Activated T-cell treated with anti-CD3 and anti-CD28 coated beads for 4 hours (primary cell): ENCODE measurements at places on chromosomes 7 and 10.

DNA sequence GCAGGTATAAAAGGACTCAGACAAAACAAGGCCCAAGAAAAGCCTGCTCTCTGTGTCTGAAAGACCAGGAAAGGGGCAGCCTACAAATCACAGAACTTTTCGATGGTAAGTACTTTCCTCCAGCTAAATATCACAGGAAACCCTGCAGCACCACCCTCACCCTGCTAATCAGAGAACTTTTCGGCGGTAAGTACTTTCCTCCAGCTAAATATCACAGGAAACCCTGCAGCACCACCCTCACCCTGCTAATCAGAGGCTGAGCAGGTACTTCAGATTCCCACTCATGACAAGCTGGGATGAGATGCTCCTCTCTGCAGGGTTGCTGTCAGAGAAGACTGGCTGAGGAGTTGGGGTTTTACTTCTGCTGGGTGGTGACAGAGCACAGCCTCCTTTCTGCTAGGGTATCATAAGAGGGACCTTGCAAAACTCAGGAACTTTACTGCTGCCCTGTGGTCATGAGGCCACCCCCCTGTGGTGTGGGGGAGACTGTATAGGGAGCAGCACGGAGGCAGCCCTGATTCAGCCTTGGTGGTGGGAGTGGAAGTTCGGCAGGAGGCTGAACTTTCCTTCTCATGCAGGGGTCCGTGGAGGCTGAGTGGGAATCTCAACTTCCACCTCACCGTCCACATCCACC lies 7.2 kb downstream of the WDR37 start:
- DNase-seq: no peak

DNA sequence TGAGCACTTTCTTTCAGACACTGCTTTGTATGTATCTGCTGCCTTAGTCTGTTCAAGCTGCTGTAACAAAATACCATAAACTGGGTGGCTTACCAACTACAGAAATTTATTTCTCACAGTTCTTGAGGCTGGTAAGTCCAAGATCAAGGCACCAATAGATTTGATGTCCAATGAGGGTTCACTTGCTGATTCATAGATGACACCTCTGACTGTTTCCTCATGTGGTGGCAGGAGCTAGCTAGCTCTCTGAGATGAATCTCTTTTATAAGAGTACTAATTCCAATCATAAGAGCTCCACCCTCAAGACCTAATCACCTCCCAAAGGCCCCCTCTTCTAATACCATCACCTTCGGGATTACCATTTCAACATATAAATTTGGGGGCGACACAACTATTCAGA lies 76.6 kb upstream of the ADO start:
- DNase-seq: no peak

DNA sequence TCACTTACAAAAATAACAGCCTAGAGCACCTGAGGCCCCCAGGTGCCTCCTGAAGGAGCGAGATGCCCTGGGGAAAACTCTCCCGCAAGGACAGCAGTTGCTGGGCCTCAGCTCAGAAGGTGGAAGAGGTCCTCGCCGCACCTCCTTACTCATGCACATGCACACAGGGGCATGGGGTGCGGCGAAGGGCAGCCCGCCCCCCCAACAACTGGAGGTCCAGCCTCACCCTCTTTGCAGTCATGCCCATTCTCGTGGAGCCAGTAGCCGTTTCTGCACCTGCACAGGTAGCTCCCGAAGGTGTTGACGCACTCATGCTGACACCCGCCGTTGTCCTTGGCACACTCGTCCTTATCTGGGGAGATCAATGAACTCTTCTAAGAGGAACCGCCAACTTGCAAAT lies 19.9 kb upstream of the OPALIN start:
- DNase-seq: no peak

DNA sequence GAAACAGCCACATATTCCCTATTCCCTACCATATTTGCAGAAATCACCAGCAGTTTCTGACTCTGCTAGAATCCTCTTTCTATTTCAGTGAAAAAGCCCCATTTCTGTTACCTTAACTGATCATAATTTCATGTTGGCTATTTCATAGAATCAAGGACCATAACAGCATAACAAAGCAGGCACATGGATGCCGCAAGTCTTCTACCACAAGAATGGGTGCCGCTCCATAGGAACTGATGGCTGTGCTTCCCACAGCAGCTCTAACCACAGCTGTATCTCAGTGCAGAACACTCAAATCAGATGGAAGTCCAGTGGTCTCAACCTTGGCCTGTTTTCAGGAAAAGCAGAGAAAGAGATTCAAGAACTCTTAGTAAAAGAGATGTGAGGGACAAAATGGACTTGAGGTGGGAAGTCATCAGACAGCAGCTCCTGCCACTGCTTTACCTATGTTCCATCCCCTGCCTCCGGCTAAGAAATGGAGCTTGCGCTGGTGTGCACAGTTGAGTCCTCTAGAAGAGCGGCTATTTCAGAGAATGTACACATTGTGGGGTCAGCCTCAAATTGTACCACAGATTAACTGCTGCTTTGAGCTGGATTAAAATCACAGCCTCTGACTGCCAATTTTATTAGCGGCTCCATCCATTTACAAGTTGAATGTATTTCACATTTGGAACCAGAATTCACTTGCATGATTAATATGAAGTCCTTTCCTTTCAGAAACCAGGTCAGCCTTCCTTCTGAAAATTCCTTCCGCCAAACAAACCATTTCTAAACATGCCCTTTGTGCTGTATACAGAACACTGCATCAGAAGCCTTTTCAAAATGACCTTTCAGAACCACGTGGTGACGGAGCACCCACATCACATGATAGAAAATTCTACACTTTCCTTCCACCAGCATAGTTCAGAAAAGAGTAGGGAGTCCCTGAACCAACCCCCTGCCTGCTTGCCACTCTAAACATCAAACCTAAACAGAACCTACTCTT lies 7.7 kb downstream of the PTPRN2 start:
- no peak for DNase-seq

DNA sequence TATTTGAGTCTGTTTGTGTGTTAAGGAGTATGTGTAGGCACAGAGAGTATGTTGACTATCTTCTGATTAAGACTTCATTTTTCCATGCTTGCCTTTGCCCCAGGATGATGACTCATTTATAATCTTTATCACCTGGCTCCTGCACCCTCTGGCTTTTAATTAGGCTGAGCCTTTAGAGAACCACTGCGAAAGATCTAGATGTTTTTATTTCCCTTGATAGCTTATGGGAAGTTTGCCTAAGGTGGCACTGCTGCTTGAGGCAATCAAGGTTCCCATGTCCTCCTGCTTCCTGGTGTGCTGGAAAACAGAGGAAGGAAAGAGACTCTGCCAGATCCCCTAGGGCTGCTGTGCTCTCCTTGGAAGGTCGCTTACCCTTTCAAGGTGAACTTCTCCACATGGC lies 114.6 kb downstream of the ARL4A start:
- no peak for DNase-seq

GRCh38 chr7:2775376-2775775 lies 68.7 kb downstream of the GNA12 start:
- no peak for DNase-seq

- peak; percentile 74 for DNase-seq
Measured at GRCh38 chr10:33193057-33193700, 141.3 kb downstream of the NRP1 start.

DNA sequence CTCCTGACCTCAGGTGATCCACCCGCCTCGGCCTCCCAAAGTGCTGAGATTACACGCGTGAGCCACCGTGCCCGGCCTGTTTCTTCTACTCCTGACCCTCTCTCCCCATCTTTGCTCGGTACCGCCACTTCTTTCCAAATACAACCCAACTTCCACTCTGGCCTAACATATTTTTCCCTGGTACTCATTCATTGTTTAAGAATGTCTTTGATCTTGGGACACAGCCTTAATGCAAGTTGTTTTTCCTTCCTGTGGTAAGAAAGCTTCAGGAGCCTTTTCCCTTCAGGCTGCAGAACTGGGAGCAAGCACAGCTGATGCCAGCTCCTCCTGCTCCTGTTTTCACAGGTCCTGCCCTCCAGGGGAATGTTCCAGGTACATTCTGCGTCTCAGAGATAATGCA lies 13.7 kb downstream of the CALML3 start:
- DNase-seq: no peak

DNA sequence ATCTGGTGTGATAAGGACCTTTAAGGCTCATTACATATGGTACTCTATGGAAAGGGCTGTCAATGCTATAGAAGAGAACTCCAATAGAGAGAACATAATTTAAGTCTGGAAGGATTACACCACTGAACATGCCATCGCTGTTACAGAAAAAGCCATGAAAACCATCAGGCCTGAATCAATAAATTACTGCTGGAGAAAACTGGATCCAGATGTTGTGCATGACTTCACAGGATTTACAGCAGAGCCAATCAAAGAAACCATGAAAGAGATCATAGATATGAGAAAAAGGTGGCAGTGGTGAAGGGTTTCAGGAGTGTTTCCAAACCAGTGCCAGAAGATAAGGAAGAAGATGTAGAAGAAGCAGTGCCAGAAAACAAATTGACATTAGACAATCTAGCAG lies 18.9 kb upstream of the GPR22 start:
- DNase-seq: no peak
